ENCODE measurements at places on chromosomes 16 and 17. TPM values are rescaled to one million over a fixed set of nuclear protein-coding genes. Genes with fewer than 3 reads are reported as not detected.

Gene IST1
- total RNA-seq, result 206 TPM

Gene SHMT1
- 19.9 TPM for total RNA-seq

Gene CETP
- 0.17 TPM for total RNA-seq

Gene AOC2
- 0.99 TPM for total RNA-seq

Gene BMERB1
- total RNA-seq, result 61.5 TPM

Gene AKAP10
- 26.5 TPM for total RNA-seq

Gene TRAF4
- 14.3 TPM for total RNA-seq

Gene KCNG4
- total RNA-seq, result not detected

Gene LYRM9
- total RNA-seq, result 22.7 TPM

Gene RAMP2
- total RNA-seq, result not detected

Gene GRB2
- total RNA-seq, result 86.8 TPM

Gene KRTAP4-8
- total RNA-seq, result not detected

Gene CHST4
- not detected for total RNA-seq

Gene FBXL16
- 0.17 TPM for total RNA-seq

Gene FHOD1
- total RNA-seq, result 16.6 TPM

Gene PABPN1L
- not detected for total RNA-seq

Gene MYO19
- 33.1 TPM for total RNA-seq

Gene BAIAP3
- total RNA-seq, result 1.5 TPM

Gene STH
- not detected for total RNA-seq

Gene PRSS33
- not detected for total RNA-seq

Gene RASL10B
- total RNA-seq, result 0.58 TPM

Gene MT4
- not detected for total RNA-seq

Gene ANKFN1
- total RNA-seq, result not detected

Gene GPR139
- not detected for total RNA-seq

Gene CHD9NB
- 1.2 TPM for total RNA-seq

Gene CDH3
- total RNA-seq, result 0.17 TPM

Gene TPSD1
- not detected for total RNA-seq

Gene TBC1D3E
- not detected for total RNA-seq

Gene HOXB13
- total RNA-seq, result not detected

Gene CCDC154
- total RNA-seq, result 0.29 TPM

Gene TMEM204
- total RNA-seq, result 10.1 TPM

Gene ITGA2B
- total RNA-seq, result 0.15 TPM

Gene MLX
- total RNA-seq, result 36.7 TPM

Gene SETD1A
- total RNA-seq, result 7.1 TPM

Gene GLYR1
- total RNA-seq, result 52.7 TPM

Gene CD7
- total RNA-seq, result 0.66 TPM

Gene XAF1
- 32.1 TPM for total RNA-seq

Gene NPIPB9
- 3.2 TPM for total RNA-seq

Gene SPPL2C
- not detected for total RNA-seq

Gene SLFN14
- not detected for total RNA-seq

Gene CA7
- total RNA-seq, result not detected

Gene SLC4A1
- not detected for total RNA-seq

Gene NOTUM
- not detected for total RNA-seq

Gene WNT9B
- not detected for total RNA-seq

Gene C16orf86
- total RNA-seq, result 9.6 TPM

Gene NPB
- 2.5 TPM for total RNA-seq

Gene NOMO2
- total RNA-seq, result 158 TPM

Gene NLRC3
- total RNA-seq, result 0.15 TPM

Gene SOX15
- total RNA-seq, result 0.73 TPM

Gene HASPIN
- 5.1 TPM for total RNA-seq

Gene CBFA2T3
- 0.17 TPM for total RNA-seq

All from smooth muscle cell of trachea (primary cell).